ENCODE measurements at places on chromosomes 13 and 19.

DNA sequence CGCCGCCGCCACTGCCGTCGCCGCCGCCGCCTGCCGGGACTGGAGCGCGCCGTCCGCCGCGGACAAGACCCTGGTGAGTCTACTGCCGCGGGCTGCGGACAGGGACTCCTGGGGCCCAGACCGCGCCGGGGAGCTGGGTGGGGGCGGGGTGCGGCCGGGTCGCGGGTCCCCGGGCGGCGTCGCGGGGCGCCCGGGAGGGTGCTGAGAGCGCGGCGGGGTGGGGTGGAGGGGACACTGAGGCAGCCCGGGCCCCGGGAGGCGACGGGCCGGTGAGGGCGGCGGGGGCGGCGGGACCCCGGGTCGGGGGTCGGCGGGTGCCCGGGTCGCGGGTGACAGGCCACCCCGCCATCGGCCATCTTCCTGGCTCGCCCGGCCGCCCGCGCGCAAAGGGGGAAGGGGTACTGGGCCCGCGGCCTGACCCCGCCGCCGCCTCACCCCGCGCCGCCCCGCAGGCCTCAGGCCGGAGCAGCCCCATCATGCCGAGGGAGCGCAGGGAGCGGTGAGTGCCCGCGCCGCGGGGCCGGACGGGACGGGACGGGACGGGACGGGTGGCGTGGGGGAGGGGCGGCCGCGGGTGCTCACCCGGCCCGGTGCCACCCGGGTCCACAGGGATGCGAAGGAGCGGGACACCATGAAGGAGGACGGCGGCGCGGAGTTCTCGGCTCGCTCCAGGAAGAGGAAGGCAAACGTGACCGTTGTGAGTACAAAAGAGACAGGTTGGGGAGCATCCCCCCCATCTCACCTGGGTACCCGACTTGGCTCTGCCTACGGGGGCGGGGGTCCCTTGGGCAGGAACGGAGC is 489 bp downstream of the CCNE1 start:
- DNase-seq: no peak

DNA sequence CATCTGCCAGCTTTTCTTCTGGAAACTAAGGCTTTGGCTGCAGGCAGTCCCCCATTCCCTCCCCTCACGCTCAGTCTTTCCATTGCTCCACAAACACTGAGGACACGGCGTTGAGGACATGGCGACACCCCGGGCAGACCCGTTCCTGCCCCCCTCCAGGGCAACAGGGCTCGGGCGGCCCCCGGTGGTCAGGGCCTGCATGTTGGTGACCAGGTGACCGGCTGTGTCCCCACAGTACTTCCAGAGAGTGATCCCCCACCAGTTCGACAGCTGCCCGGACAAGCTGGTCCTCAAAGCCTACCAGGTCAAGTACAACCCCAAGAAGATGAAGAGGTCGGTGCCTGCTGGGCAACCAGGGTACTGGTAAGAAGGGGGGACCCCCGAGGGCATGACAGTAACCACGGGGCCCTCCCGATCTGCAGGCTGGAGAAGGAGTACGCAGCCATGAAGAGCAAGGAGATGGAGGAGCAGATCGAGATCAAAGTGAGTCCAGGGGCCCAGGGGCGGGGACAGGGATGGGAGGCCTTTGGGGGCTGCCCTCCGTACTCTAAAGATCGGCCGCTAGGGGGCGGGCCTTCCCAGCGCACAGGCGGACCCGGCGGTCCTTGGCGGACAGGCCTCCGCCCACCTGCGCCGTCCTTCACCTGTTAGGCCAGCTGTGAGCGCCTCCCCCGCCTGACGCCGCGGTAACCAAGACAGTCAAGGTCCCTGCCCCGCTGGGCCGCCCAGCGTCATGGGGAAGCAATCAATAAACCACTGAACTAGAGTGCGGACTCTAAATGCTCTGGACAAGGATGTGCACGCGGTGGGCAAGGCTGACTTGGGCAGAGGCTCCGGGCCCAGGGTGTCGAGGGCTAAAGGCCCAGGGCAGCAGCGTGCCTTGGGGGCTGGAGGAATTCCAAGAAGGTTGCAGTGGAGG is 21.1 kb downstream of the PRR36 start:
- peak; percentile 36 for DNase-seq

DNA sequence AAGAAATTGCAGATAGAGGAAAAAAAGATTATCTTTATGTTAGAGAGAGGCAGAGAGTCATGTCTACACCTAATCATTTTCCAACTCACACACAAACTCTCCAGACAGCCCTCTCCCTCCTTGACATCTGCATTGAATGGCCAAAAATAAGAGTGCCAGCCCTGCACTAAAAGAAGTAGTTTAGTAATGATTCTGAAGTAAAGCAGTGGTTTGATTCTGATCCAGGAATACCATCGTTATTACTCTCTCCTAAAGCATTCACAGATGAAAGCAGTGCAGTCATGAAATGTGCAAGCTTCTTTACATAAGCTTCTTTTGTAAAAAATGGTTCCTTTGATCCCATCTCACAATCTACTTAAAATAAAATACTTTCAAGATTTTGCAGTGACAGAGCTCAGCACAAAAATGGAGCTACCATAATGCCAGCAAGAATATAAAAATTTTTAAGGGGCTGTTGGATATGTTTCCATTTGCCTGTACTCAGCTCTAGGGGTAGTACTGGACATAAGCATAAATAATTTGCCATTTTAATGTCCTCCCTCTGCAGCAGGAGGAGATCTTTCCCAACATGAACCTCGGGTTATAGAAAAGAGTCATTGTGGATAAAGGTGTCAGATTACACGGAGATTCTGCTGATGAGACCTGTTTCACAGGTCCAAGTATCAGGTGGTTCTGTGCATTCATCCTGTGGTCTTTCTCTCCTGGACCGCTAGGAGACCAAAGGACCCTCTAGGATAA is 406.3 kb downstream of the DCT start:
- DNase-seq: no peak

DNA sequence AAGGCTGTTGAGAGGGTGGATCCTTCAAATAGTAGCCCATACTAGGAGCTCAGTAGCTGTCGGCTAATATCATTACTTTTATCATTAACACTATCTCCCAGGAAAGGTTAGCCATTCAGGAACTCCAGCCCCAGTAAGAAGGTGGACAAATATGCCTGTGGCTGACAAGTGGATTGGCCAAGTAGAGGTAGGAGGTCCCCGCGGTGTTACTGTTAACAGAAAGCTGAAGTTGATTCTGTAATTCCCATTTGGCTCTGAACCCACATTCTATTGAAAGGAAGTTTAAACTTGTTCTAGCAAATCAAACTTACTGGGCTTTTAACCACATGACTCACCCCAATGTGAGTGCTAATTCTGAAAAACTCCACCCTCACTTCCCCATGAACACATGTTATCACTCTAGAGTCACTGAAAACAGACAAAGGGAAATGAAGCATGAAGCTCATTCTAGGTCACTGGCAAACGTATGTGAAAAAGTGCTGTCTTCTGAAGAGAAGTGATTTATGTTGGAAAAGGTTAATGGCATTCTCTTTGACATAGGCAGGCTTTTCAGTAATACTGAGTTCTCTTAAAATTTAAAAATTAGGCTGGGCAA is 273.5 kb downstream of the FGF14 start:
- no peak for DNase-seq

GRCh38 chr19:12052091-12052496 is 667 bp downstream of the ZNF878 start:
- DNase-seq: peak; percentile 37

DNA sequence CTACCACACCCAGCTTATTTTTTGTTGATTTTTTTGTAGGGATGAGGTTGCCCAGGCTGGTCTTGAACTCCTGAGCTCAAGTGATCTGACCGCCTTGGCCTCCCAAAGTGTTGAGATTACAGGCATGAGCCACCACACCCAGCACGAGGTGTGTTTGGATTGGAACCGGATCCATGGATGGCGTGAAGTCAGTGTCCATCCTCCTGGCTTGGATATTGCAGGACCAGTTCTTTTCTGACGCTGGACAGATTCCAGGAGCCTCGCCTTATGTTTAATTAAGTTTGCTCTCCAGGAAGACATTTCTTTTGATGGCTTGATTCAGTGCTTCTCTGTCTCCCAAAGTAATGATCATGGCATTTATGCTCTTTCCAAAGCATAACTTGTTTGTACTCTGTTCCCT is 14.4 kb upstream of the RFXAP start:
- no peak for DNase-seq

GRCh38 chr19:42295831-42296525 is 6.0 kb upstream of the PRR19 start:
- DNase-seq: peak; percentile 51

DNA sequence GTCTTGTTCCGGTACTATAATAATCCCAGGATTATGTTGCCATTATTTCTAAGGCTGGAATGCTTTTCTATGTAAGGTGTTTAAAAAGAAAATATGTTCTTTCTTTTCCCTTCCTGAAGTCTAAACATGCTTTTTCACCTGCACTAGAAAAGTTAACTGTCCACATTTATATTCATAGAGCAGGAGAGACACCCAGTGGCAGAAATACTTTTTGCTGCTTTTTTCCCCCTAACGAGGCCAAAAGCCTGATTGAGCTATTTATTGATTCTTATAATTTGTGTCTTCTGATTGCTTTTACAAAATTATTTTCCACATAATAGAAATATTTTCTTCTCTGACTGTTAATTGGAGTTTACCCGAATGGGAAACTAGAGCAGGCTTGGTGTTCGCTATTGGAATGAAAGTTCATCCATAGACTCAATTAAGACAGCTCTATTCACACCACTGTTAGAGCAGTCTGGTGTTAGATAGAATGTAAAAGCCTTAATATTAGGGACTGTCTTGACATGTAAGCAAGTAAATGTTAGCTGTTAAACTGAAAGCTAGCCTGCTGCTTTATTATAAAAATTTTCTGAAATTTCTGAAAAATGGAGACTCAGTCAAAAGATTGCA is 15.8 kb downstream of the GPR180 start:
- peak; percentile 31 for DNase-seq

GRCh38 chr19:7625763-7626372 is 3.5 kb downstream of the XAB2 start:
- DNase-seq: no peak

GRCh38 chr13:111178402-111178801 is 63.3 kb downstream of the ARHGEF7 start:
- DNase-seq: no peak

DNA sequence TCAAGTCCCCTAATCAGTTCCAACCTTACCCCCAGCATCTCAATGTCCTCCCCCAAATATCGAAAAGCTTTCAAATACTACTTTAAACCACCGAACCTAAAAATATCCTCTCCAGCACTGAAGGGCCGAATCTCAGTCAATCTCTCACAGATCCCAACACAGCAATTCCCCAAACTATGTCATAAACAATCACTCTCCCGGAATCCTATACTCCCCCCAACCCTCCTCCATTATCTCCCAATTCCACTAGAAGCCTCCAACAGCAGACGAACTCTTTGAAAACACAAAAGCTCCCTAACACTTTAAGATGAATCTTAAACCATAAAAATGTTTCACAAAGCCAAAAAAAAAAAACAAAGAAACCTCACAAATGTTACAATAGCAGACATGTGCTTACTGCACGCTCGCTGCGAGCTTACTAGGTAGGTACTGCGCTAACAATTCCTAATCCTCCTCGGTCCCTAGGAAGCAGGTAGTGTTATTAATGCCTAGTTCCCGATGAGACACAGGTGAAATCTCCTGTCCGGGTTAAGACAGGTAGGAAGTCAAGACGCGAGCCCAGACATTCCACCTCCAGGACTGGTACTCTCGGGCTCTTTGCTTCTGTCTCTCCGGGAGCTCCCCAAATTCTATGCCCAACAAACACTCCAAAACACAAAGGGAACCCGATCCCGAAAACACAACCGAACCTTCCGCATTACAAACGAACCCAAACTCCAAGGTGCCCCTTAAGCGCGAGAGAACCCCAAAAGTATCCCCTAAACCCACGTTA is 14.2 kb downstream of the FBXO46 start:
- peak; percentile 39 for DNase-seq

GRCh38 chr19:14402332-14403144 is 16.6 kb downstream of the DDX39A start:
- DNase-seq: no peak

DNA sequence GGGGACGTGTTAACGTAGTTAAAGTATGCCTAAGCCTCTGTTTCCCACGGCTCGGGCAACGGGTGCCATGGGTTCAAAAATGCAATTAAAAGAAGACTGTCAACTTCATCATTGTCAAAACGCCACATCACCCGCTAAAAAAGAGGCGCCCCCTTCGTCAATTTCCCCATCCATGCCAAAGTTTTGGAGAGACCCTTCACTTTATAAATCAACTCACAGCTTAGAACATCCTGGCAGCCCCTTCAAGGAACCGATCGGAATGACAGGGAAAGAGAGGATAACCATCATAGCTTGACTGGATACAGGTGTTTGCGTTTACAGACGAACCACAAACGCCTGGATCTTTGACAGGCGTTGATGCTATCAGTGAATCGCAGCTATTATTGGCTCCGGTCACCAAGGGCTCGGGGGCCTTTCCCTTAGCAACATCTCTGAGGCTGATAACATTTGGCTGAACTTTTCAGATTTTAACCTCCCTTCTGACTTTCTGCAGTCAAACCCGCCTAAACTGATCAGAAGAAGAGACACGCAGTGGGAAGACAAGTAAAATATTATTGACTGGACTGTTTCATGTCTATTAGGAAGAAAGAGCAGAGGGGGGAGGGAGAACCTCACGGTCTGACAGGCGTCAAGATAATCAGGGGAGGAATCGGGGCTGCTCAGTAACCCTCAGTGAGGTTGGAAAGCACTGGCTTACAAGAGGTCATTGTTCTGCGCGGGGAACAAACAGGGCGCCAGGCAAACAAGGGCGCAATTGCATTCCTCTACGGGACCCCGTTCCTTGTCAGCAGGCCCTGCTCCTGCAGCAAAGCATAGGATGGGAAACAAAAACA is 322.5 kb upstream of the ZNF507 start:
- no peak for DNase-seq

- DNase-seq: no peak
These were observed 3.4 kb upstream of the TMED1 start for GRCh38 chr19:10839114-10840050.

DNA sequence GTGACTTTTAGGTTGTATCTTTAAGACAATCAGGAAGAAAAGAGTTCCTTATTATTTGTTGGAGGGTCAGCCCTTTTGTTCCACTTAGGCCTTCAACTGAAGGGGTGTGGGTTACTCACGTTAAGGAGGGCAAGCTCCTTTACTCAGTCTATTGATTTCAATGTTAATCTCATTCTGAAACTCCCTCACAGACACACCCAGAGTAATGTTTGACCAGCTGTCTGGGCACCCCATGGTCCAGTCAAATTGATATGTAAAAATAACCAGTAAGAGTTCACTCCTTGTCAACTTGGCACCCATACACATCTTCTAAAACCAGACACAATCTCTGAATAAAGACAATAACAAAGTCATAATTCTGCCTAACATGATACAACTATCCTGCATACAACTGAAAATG is 292.9 kb downstream of the KLF5 start:
- DNase-seq: no peak

- DNase-seq: peak; percentile 26
These were observed 1017.6 kb downstream of the PCDH9 start for GRCh38 chr13:66212511-66212910.

- no peak for DNase-seq
These were observed 480 bp downstream of the GPR108 start for GRCh38 chr19:6736917-6737283.

DNA sequence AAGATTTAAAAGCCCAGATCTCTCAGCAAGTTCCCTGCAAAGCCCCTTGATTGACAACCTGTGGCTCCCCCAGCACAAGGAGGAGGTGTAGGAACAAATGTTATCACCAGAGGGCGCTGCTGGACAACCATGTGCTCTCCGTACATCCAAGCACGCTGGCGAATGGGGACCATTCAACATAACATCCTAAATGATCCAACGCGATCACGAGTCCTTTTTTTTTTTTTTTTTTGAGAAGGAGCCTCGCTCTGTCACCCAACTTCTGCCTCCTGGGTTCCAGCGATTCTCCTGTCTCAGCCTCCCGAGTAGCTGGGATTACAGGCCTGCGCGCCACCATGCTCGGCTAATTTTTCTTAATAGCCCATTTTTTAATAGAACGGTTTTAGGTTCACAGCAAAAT is 52.0 kb downstream of the NWD1 start:
- DNase-seq: peak; percentile 72

Measured in Kasumi-1 (cell line).